Left lobe of liver (tissue), 2 donors: ENCODE measurements at places on chromosomes 5 and 9.

- no peak for DNase-seq
These were observed 9.1 kb downstream of the MAN1B1 start for GRCh38 chr9:137095664-137096517.

DNA sequence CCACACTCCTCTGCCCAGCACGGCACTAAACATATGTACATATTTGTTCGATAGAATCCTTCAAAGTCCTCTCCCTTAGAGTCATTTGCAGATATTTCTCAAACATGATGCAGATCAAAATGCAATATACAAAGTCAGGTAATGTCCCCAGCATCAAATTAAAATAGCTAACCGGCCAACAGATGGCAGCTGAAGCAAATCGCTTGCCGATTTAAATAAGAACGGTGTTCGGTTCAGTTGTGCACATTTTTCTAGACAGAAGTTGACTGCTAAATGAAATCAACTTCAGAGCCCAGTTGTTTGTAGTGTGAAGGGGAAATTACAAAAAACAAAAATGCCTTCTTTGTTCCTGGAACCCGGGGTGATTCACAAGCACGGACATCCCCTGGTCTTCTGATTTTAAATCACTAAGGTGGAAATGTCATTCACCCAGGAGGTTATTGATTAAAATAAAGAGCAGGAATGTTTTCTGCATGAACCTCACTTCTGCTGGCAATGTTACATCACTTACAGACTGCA, 219.2 kb downstream of the EBF1 start:
- no peak for DNase-seq

DNA sequence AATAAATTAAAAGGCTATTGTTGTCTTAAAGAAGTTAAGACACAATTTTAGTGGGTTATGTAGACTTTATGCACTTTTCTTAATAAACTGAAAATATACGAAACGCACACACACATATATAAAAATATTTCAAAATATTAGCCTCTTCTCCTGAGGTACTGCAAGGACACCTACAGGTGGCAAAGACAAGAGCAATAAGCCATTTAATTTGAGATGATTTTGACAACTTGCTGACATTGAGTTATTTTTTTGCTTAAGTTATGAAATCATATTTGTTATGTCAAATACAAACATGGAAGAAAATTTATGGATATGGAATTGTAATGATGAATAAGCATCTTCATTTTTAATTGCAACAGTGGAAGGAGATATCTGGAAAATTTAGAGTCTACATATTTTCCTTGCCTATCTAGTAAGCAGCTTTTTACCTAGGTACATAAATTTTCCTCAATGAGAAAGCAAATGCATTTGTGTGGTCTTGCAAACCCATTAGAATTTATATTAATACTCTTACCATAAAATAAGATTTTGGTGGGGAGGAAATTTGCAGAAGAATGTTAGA, 301.6 kb downstream of the ISL1 start:
- no peak for DNase-seq

- no peak for DNase-seq
These were observed 27.5 kb downstream of the ZNF474 start for GRCh38 chr5:122156724-122157325.

- DNase-seq: no peak
These were observed 66.7 kb downstream of the ZNF462 start for GRCh38 chr9:106929471-106930177.

GRCh38 chr9:137147091-137147792, 8.3 kb downstream of the GRIN1 start:
- DNase-seq: no peak
